Ovary (tissue), 10 donors: ENCODE measurements at places on chromosomes 1 and 21.
A peak's percentile ranks its signal among the peaks of the same experiment; 100 is the strongest.

- peak; percentile 59 for DNase-seq
These were observed 2.0 kb downstream of the CAMK2N1 start for GRCh38 chr1:20483833-20484518.

DNA sequence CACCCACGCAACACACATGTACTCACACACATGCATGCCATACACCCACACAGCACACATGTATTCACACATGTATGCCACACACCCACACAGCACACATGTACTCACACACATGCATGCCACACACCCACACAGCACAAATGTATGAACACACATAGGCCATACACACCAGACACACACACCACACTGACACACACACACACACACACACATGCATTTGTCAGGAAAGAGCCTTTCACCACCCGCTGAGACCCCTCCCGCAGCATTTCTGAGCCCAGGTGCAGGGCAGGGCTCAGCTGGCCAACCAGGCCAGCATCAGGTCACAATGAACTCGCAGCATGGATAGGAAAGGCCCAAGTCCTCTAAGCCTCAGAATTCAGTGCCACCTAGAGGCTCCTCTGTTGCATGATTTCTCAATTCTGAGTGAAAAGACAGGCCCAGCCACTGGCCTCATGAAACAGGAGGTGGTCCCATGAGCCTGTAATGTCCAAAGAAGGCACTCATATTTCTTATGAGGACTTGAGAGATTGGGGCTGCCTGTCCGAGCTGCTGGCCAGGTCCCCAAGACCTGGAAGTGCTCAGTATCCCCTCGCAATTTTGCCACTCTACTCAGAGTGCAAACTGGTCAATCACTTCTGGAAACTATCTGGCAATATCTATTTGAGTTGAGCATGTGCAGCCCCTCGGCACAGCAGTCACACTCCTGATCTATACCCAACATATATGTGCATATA lies 57.3 kb downstream of the PSMG1 start:
- peak; percentile 54 for DNase-seq

- no peak for DNase-seq
These were observed 20.9 kb downstream of the POFUT2 start for GRCh38 chr21:45266518-45267389.

DNA sequence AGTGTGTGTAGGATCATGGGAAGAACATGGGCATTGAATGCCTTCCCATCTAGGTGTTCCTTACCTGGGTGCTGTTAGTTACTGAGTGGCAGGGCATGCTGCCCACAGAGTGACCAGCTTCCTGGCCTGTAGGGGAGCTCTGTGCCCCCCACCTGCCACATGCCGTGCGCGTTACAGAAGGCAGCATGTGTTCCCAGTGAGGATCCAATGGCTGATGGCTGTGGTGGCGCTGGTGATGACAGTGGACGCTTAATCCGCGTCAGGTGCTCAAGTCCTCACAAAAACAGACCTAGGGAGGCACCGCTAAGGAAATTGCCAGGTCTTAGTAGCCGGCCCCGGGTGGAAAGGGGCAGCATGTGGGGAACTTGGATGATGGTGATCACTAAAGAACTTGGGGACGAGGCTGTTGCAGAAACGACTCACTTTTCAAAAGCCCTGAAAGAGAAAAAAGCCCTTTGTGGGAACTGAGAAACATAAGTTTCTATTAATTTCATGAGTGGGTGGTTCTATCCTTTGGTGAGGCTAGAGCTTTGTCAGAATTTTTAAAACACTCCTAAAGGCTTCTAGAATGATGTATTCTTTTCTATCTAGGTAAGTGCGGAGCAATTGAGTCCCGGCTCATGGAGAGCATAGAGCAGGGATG lies 93.2 kb downstream of the PRDM2 start:
- DNase-seq: no peak

GRCh38 chr1:21704145-21704544 lies 35.0 kb upstream of the RAP1GAP start:
- DNase-seq: no peak

DNA sequence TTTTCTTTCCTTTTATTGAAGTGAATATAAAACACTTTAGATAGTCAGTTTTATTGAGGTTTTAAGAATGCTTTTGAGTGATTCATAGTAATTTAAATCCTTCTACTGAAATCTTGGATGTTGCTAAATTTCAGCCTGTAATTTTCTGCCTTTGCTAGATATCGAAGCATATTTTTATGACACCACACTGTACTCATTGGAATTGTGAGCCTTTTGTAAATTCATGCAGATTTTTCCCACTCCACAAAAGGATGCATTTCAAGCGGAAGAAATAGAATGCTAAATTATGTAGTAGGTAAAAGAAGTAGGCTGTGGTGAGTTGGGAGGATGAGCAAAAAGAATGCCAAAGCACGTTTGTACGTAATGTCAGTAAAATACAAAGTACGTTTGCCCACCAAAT lies 13.8 kb downstream of the SNX7 start:
- DNase-seq: no peak

GRCh38 chr21:36747815-36748383 lies 49.0 kb downstream of the SIM2 start:
- peak; percentile 56 for DNase-seq
